ENCODE measurements at places on chromosomes 2 and 18. TPM values are rescaled to one million over a fixed set of nuclear protein-coding genes. Genes with fewer than 3 reads are reported as not detected.

Gene CHST9
- 6.0 TPM for total RNA-seq

Gene B3GNT7
- total RNA-seq: 34.5 TPM

Gene LBH
- total RNA-seq: 7.7 TPM

Gene TRIM43
- not detected for total RNA-seq

Gene ANKRD30BL
- total RNA-seq: not detected

Gene SCN1A
- total RNA-seq: not detected

Gene ALPP
- total RNA-seq: not detected

Gene D2HGDH
- total RNA-seq: 14.9 TPM

Gene SLC16A14
- total RNA-seq: 0.95 TPM

Gene RNF125
- total RNA-seq: 2.0 TPM

Gene FASTKD2
- total RNA-seq: 7.3 TPM

Gene CTAGE1
- total RNA-seq: not detected

Gene PLA2R1
- total RNA-seq: 0.83 TPM

Gene ASIC4
- total RNA-seq: not detected

Gene CNDP1
- total RNA-seq: 0.35 TPM
